ENCODE measurements at places on chromosomes 4 and X.

- no peak for DNase-seq
Measured at GRCh38 chr4:132859929-132860328, 289.2 kb upstream of the PCDH10 start.

DNA sequence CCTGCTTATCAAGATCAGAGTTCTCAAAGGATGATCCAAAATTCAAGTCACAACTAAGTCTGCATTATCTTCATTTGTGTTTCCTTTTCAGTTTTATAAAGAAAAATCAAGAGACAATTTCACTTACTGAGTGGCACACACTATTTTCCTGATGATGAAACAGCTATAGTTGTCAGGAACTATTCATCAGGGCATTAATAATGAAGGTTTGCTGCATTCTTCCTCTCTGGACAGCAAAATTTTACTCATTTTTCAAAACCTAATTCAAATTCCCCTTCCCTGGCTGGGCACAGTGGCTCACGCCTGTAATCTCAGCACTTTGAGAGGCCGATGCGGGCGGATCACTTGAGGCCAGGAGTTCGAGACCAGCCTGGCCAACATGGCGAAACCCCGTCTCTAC lies 83.5 kb upstream of the SMIM10 start:
- DNase-seq: no peak

DNA sequence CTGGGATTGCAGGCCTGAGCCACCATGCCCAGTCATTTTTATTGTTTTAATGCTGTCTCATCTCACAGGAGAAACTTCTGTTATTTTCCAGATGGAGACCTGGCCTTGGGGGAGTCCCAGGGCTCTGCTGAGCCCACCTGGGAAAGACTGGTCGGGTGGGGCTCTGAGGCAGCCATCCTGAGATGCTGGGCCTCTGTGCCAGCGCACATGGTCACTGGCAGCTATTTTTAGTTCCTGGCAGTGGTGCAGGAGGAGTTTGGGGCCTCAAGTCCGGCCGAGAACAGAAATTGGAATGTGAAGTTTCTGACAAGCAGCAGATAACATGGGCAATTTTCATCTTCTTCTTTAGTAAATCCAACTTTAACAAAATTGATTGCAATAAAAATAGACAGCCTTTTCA lies 44.5 kb downstream of the SORCS2 start:
- no peak for DNase-seq

DNA sequence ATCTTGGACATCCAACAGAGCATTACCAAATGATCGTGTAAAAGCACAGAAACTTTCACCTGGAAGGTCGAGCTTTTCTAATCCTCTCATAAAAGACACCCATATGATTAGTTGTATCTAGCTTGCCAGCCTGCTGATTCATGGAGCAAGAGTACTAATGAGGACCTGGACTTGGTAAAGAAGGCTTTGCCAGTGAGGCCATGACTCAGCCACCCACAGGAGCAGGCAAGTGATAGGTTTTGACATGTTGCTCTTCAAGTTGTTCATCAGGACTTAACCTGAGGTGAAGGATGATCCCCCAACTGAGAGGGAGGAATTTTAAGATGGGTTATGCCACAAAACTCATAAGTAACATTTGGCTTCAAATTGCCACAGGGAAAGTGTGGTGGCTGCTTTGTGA lies 24.7 kb upstream of the EPGN start:
- DNase-seq: no peak

DNA sequence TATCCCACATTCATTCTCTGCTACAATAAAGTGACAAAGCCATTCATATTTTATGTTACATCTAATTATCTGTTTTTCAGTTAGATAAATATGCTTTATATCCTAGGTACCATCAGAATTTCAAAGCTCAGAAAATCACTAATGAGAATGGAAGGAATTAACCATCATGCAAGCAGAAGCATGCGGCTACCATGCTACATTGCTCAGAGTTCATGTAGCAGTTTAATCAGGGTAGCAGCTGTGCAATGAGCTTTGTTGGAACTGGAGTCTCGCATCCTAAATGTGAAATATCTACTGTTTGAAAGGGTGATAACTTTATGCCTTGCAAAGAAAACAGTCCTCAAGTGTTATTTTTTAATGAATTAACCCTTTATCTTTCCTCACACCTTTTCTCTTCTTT lies 77.5 kb downstream of the SNCA start:
- DNase-seq: no peak

DNA sequence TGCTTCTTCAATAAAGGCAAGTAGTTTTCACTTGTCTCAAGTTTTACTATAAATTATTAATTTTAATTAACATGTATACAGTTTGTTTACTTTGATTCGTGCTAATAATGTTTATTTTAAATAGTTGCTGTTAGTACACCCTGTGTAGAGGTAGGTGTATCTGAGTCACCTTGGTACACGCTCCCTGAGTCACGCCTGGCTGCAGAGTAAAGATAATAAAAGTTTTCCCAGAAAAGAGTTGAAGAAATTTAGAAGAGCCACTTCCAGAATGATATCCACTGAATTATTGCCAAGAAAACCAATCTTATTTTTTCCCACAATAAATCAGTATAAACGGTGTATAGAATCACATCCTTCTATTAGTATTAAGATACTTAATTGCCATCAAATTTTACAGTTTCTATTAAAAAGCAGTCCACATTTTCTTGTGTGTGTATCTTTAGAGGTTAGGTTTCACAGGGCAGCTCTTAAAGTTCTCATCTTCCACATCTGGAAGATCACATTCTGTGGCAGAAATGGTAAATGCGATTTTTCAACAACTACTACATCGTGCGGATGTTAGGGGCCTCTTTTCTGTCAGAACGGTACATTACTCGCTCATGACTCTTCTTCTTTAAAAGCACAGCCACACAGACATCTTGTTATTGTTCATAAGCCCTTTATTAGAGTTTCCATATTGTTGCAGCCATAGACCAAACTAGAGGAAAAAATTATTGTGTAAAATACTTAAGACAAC lies 55.4 kb downstream of the HADH start:
- DNase-seq: no peak

GRCh38 chr4:114827651-114828050 lies 229.0 kb downstream of the UGT8 start:
- no peak for DNase-seq

GRCh38 chr4:36841583-36842326 lies 402.8 kb upstream of the NWD2 start:
- DNase-seq: no peak

GRCh38 chr4:157819693-157820464 lies 352.9 kb downstream of the GASK1B start:
- DNase-seq: no peak

DNA sequence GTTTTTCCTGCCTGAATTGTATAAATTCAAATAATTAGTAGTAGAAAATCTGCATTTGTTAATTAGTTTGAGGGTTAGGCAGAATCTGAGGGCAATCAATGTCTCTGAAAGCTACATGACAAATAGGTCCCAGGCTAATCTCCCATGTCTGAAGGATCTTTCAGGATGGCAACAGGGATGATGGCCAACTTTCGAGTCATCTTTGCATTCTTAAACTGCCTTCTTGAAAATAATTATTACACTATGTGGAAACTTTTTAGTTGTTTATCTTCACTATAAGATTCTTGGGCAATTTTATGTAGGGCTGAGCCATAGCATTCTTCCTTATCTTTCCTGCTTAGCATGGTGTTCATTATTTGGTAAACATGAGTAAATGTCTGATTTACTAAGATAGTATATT lies 490.3 kb upstream of the EPHA5 start:
- DNase-seq: no peak

GRCh38 chrX:49915361-49916222 lies 6.8 kb upstream of the CLCN5 start:
- peak; percentile 63 for DNase-seq

GRCh38 chr4:71217688-71218087 lies 121.1 kb upstream of the SLC4A4 start:
- DNase-seq: no peak

- DNase-seq: no peak
Measured at GRCh38 chr4:102180046-102180445, 165.2 kb downstream of the SLC39A8 start.

DNA sequence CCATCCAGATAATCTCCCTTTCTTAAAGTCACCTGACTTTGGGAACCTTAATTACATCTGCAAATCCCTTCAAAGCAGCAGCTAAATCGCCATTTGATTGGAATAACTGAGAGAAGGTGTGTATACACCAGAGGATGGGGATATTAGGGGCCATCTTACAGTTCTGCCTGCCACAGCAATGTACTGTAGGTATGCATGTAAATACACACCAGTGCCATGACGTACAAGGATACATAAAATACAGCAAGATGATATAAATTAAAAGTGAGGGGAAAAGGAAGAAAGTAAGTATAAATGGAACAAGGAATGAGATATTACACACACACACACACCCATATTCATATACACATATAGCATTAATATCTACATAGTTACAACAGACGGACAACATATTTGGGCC lies 81.2 kb downstream of the CBR4 start:
- no peak for DNase-seq

DNA sequence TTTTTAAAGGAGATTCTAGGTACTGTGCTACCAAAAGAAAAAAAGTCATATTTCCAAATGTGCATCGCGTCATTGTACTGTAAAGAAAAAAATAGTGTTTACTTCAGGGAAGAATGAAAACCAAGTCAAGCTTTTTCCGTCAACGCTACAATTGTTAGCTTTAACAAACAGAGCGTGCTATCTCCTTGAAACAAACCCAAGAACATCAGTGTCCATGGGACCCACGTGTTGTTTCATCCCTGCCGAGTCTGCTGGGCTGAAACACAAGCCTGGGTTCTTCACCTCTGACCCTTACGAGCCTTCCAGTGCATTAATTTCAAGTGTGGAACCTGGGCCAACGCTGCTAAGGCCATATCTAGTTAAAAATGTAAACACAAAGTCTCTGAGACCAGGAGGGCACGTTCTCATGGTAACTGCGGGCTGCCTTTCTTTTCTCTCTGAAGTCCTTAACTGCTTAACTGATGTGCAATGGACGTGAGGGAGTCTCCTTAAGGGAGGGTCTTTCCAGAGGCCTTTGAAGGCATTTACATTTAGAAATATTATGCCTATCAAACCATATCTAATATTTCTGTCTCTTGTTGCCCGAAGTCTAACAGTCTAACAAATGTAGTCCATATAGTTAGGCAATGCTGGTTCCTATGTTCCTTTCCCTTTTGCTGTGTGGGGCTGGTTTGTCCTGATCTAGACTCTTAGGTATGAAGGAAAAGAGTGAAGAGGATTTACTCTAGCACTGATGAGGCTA lies 36.3 kb downstream of the ING2 start:
- DNase-seq: no peak

- DNase-seq: no peak
Measured at GRCh38 chr4:123555233-123555806, 158.7 kb downstream of the SPRY1 start.

- DNase-seq: peak; percentile 58
Measured at GRCh38 chrX:102345916-102346315, 93.9 kb downstream of the NXF2B start.

DNA sequence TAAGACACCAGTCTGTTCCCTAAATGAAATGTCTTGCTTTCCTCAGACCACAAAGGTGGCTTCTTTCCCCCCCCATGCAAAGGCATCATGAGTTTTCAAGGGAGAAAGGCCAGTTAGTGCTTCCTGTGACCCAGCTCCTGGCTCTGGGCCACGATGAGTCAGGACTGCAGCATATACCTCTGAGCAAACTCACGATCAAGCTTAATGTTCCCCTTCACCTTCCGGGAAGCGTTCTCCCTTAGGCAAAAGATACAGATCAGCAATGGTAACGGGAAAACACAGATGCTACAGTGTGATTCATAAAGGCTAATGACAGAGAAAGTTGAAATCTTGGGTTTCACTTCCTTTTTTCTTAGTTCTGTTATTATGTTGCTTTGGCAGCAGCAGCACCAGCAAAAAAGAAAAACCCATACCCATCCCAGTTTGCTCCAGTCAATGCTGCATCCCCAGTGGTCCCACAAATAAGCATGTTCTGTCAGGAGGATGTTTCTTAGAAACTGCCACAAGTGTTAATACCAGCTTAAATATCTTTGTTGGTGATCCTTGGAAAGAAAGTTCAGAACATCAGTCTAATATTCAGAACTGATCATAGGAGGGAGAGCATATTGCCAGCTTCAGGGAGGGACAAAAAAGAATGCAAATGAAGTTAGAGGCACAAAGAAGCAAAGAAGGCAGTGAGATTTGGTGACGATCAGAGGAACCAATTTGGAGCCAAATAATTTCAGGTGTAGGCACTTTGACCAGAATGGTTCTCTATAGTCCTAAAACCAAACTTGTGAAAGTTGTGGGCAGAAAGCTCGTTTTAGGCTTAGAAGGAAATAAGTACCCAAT lies 41.2 kb downstream of the LONRF3 start:
- DNase-seq: no peak

GRCh38 chrX:50920132-50920531 lies 9.6 kb downstream of the BMP15 start:
- DNase-seq: no peak

- DNase-seq: no peak
Measured at GRCh38 chrX:30920271-30920670, 31.2 kb upstream of the TAB3 start.

All from CD4-positive, alpha-beta T cell treated with Interleukin-6 at 100 ng/mL for 8 hours (primary cell).